NCI-H187 treated with DMSO at 0.1 percent for 48 hours (cell line): ENCODE measurements at places on chromosomes 3 and 15.

DNA sequence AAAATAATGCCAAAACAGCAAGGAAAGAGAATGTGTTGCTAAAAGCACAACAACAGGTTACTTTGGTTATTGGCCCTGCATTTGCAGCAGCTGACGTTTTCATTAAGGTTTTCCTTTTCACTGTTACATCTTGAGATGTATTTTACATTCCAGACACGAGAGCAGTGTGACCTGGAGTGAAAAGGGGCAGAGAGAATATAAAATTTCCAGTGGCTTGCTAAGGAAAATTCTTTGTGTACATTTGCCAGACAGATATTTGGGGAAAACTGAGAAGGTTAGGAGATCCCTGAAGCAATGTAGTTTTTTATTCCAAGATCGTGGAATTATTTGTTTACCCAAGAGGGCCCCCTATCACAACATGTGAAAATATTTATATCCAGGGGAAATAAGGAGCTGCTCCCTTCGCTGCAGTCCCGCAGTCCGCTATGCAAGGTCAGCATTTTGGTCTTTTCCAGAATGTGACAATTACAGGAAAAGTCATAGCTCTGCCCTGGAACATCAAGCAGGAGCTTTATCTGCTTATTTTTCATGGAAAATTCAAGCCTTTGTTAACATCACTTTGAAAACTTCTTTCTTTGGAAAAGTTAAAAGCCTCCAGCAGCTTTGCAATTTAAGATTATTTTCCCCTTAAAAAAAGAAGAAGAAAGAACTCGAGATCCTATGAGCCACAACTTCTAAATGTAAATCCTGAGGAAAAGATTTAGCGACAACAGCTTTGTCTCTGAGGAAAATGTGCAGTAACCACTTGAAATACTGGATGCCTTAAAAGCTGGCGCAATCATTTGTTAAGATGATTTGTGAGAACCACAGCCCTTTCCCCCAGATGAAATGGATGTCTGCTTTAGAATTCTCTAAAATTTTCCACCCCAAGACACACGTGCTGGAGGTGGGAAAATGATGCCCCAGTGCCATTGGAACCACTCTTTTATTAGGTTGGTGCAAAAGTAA, 256.4 kb upstream of the TPM1 start:
- DNase-seq = no peak

DNA sequence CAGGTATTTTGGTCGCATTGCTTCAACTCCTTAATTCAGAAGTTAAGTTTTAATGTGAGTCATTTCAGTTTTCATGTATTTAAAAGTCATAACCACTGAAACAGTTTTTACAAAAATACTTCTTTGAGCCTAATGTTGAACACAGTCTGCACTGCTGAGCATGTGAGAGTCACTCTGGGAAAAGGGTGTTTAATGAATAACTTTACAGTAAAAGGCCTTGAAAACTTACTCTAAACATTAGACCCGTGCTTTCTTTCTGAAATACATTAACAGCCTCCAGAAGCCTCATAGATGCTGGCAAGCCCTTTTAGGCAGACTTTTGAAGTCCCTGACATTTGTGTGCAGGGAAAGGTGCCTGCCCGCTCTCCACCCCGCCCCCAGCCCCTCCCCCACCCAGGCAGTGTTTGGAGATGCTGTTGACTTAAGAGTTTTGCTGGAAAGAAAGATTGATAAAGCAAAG, 68.9 kb upstream of the NR2F2 start:
- DNase-seq = no peak

- DNase-seq = peak; percentile 3
Measured at GRCh38 chr3:18425641-18426257, 610 bp upstream of the SATB1 start.

GRCh38 chr3:44418549-44418948, 58.9 kb downstream of the ZNF445 start:
- no peak for DNase-seq

DNA sequence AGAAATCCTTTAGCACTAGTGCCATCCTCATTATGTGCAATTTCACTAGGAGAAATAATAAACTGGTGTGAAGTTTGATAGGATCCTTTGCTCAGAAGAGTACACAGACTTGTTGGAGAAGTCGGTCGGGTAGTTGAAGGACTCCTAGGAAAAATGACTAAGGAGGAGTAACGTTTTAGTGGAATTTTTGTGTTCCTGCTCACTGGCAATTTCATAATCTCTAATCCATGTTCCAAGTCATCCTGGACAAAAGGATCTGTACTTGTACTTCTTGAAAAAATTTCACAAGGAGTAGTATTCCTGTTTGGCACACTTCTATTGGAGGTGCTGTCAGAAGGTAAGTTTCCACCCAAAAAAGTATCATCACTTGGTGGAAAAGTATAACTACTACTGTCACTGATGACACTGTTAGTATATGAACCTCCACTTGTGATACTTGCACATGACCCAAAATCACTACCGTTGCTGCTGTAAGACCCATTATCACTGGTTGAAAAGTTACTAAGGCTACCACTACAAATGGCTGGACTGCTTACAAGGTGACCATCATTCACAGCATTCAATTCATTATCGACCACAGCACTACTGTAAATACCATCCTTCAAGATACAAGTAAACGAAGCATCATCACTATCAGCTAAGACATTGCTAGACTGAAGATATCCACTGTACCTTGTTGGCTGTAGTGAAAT, 77.4 kb downstream of the NEDD4 start:
- DNase-seq = no peak

DNA sequence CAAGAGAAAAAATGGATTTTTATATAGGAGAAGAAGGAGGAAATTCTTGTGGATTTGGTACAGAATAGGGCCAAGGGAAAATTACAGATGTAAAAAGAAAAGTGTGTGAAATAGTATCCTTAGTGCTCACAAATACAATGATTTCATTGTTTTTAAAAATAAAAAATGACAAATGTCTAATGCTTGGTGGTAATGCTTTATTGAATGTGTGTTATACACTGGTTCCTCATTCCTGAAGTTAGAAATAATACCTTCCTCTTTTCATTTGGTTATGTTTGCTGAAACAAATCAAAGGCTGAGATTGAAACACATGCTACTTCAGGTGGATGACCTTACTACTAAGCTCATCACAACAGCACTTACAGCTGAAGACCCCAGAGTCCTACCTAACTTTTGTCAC, 37.7 kb upstream of the CCR2 start:
- no peak for DNase-seq

- no peak for DNase-seq
Measured at GRCh38 chr15:56744701-56745683, 11.7 kb upstream of the ZNF280D start.

GRCh38 chr3:188814581-188814980, 357.2 kb upstream of the TPRG1 start:
- DNase-seq = no peak

DNA sequence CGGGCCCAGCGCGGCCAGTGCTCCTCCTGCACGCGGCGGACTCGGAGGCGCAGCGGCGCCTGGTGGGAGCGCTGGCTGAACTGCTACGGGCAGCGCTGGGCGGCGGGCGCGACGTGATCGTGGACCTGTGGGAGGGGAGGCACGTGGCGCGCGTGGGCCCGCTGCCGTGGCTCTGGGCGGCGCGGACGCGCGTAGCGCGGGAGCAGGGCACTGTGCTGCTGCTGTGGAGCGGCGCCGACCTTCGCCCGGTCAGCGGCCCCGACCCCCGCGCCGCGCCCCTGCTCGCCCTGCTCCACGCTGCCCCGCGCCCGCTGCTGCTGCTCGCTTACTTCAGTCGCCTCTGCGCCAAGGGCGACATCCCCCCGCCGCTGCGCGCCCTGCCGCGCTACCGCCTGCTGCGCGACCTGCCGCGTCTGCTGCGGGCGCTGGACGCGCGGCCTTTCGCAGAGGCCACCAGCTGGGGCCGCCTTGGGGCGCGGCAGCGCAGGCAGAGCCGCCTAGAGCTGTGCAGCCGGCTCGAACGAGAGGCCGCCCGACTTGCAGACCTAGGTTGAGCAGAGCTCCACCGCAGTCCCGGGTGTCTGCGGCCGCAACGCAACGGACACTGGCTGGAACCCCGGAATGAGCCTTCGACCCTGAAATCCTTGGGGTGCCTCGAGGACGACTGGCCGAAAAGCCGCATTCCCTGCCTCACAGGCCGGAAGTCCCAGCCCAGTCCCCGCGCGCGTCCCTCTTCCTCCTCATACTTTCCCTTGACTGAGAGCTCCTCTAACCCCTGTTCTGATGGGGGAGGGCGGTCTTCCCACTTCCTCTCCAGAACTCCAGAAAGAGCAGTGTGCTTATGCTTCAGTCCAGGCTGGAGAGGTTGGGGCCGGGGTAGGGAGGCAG, 1.4 kb upstream of the IL17RC start:
- no peak for DNase-seq

DNA sequence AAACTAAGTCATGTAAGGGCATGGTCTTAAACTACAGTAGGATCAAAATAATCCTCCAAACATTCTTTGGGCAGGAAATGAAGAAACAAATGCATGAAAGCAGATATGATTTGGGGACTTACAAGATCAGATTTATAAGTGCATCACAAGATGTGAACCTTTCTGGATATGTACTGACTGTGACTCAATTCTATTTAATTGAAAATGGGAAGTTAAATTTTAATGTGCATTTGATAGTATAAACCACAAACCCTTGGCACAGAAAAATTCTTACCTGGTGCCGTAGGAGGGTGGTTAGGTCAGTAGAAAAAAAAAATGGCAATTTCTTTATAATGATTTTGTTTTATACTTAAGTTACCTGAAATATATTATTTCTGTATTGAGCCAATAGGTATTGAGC, 262.5 kb upstream of the TGFBR2 start:
- no peak for DNase-seq

DNA sequence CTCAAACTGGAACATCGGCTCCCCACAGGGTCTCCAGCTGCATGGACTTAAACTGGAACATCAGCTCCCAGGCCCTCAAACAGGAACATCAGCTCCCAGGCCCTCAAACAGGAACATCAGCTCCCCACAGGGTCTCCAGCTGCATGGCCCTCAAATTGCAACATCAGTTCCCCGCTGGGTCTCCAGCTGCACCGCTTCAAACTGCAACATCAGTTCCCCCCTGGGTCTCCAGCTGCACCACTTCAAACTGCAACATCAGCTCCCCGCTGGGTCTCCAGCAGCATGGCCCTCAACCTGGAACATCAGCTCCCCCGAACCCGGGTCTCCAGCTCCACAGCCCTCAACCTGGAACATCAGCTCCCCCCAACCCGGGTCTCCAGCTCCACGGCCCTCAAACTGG, 82.0 kb downstream of the TFRC start:
- no peak for DNase-seq

DNA sequence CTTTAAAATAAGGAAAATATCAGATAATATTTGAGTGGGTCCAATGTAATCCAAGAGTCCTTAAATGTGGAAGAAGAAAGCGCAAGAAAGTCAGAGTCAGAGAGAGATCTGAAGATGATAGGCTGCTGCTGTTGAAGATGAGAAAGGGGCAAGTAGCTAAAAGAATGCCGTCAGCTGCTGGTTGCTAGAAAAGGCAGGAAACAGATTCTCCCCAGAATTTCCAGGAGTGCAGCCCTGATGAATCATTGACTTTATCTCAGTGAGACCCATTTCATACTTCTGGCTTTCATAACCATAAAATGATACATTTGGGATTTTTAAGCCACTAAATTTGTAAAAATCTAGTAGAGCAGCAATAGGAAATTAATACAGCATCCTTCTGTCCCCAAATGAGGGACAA, 7.5 kb upstream of the CHMP2B start:
- DNase-seq = no peak

- DNase-seq = no peak
Measured at GRCh38 chr3:150319900-150320299, 88.2 kb upstream of the TSC22D2 start.

DNA sequence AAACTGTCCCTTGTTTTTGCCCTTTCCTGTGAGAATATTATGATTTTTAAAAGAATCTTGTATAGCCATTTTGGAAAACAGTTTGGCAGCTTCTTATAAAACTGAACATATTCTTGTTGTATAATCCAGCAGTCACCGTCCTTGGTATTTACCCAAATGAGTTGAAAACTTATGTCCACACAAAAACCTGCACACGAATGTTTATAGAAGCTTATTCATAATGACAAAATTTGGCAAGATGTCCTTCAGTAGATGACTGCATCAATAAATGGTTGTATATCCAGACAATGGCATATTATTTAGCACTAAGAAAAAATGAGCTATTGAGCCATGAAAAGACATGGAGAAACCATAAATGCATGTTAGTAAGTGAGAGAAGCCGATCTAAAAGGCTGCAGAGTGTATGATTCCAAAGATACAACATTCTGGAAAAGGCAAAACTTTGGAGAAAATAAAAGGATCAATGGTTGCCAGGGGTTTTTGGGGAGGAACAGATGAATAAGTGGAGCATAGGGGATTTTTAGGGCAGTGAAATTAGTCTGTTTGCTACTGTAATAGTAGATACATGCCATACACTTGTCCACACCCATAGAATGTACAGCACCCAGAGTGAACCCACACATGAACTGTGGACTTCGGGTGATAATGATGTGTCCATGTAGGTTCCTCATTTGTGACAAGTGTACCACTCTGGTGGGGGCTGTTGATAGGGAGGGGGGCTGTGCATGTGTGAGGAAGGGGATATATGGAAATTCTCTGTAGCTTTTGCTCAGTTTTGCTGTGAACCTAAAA, 31.7 kb downstream of the LIMD1 start:
- DNase-seq = no peak

DNA sequence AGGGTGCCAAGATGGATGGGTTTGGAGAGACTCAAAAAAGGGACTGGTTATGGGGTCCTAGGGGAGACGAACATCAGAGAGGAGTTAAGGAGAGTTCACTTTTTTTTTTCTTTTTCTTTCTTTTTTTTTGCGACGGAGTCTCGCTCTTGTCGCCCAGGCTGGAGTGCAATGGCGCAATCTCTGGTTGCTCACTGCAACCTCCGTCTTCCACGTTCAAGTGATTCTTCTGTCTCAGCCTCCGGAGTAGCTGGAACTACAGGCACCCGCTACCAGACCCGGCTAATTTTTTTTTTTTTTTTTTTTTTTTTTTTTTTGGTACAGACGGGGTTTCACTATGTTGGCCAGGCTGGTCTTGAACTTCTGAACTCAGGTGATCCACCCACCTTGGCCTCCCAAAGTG, 1.2 kb downstream of the SPINT1 start:
- DNase-seq = no peak

GRCh38 chr3:195818301-195818700, 6.6 kb upstream of the MUC4 start:
- DNase-seq = no peak

DNA sequence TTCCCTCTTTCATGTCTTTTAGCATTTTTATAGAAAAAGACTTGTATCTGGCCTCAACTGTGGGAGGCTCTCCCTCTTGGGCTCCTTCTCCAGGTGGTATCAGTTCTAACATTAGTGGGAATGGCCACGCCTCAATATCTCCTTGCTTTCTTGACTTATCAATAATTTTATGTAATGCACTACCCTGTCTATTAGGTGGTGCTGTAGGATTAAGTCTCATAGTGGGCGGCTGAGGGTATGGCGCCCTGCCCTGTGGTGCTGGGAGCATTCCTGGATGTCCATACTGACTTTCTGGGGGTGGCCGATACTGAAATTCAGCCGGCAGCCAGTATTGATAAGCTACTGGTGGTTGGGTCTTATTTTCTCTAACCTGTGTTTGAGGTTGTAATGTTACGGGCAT, 8.7 kb upstream of the RPUSD3 start:
- DNase-seq = no peak

DNA sequence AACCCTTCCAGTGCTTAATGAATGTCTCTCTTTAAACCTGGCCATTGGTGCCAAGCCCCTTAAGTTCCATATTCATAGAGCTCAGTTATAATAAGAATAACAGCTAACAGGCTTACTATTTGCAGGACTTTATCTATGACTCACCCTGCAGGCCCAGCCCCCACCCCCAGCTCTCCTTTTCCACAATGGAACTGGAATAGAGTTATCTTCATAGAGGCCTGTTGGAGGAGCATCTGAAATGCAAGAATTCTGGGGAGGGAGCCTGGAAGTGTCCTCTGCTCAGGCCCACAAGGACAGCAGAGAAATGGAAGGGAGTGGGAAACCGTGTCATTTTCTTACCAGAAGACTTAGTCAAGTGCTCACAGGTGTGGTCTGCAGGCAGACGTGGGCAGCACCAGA, 52.8 kb downstream of the SEMA5B start:
- DNase-seq = no peak
